ENCODE measurements at places on chromosomes 1 and 21.

- DNase-seq: peak; percentile 98
Measured at GRCh38 chr1:37574834-37575480, 18.2 kb downstream of the DNALI1 start.

DNA sequence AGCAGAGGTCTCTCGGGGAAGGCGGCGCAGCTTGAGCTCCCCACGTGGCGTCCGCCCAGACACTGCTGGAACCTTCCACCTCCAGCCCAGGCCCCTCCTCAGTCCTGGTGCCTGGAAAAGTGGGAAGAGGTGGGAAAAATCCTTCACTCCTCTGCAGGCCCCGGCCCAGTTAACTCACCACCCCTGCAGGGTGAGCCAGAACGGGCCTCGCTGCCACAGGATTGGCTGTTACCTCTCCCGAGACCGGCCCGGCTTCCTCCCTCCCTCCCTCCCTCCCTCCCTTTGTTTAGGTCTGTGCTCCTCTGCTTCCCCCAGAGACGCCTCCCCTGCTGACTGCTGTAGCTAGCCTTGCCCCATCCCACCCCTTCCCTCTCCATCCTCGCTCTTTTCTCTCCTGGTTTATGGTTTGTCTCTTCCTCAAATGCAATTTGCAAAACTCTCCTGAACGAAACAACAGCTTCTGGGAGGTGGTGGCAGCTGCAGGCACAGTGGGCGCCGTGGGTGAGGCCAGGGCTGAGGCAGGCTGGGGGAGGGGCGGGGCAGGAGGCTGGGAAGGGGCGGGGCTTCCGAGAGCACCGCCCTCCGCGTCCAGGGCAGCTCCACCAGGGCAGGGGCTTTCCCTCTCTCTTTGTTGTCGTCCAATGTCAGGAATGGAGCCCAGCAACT is 6.5 kb downstream of the CAPN9 start:
- DNase-seq: peak; percentile 69

DNA sequence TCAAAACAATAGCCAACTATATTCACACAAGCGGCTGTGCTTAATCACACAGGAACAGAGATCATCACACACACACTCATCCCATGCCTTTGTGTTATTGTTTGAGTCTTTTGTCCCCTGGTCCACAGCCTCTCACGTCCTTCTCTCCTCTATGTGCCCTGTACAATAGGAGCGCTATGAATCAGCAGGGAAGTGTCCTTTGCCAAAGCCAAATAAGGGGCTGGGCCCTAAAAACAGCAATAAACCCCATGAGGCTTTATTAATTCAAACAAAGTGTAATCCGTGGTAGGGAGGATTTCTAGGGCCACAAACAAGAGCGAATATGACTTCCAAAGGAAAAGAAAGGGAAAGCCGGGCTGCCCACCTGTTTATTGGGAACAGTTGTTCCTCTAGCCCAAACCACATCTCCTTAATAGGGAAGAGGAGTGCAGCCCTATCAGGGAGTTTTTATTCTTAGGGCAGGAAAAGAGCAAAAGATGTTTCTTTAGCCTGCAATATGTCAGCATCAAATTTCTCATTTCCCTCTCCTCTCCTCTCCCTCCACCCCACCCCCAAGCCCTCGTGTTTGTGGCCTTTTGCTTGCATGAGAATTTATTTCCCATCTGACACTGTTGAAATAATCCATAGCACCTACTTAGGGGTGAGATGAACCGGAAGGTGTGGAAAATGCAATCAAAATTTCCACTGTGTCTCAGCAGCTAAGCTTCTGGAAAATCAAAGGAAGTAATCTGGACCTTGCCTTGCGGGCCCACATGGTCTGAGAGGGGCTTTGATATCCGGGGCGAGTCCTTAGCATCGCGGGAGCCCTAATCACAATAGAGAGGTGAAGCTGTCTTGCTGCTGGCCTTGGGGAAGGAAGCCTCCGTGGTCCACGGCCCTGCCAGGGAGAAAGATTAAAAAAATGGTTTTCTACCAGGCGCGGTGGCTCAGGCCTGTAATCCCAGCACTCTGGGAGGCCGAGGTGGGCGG is 45.3 kb upstream of the ITPKB start:
- no peak for DNase-seq

GRCh38 chr1:206850401-206850800 is 15.0 kb upstream of the IL20 start:
- DNase-seq: no peak

GRCh38 chr1:201093962-201094361 is 18.3 kb downstream of the CACNA1S start:
- DNase-seq: no peak

DNA sequence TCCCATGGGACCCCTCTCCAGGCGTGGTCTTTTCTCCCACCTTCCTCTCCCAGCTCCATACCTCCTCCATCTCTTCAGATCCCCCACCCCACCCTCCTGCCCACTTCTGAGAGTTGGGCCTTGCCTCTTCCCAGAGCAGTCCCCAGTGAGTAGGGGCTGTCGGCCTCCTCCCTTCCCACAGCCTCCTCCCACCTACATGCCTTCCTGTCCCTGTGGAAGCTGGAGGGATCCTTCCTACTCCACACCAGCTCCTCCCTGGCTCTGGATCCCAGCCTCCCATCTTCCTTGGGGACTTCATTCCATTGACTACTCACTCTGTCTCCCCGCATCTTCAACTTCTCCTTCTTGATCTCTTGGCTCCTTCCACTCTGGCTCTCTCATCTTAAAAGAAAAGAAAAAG is 24.9 kb downstream of the KCNQ4 start:
- DNase-seq: no peak

DNA sequence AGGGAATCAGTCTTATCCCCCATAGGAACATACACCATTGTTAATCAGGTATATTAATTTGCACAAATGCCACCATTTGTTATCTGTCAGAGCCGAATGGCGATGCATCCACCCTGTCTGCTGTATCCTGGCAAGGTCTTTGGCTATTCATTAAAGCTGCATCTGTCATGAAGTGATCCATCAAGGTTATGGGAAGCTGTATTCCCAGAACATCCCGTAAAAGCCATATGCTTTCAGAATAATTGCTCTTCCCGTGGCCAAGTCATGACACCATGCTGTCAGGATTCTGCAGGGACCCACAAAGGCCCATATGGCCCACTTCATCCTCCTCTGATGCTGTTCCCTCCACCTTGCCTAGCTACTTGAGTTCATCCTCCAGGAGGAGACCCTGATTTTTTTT is 103.9 kb downstream of the RAVER2 start:
- no peak for DNase-seq

GRCh38 chr1:39631361-39632322 is 7.8 kb downstream of the HEYL start:
- DNase-seq: no peak

- DNase-seq: peak; percentile 29
Measured at GRCh38 chr1:206824331-206824730, 41.1 kb upstream of the IL20 start.

GRCh38 chr1:62299426-62300200 is 19.6 kb downstream of the KANK4 start:
- no peak for DNase-seq
